ENCODE measurements at places on chromosomes 12 and 14. TPM values are rescaled to one million over a fixed set of nuclear protein-coding genes. Genes with fewer than 3 reads are reported as not detected.

ASCL4 gene
- not detected for polyA plus RNA-seq

OTOGL gene
- 0.30 TPM for polyA plus RNA-seq

METAP2 gene
- 144 TPM for polyA plus RNA-seq

TSHR gene
- polyA plus RNA-seq = 0.37 TPM

CFAP73 gene
- polyA plus RNA-seq = 0.17 TPM

OR4N5 gene
- polyA plus RNA-seq = not detected

IAPP gene
- not detected for polyA plus RNA-seq

TMEM253 gene
- polyA plus RNA-seq = 0.82 TPM

VDR gene
- 0.45 TPM for polyA plus RNA-seq

ZFP36L1 gene
- 241 TPM for polyA plus RNA-seq
